ENCODE measurements at places on chromosomes 11 and 22.

- DNase-seq, result no peak
Observed at GRCh38 chr11:64048042-64048854, 12.5 kb downstream of the FLRT1 start.

DNA sequence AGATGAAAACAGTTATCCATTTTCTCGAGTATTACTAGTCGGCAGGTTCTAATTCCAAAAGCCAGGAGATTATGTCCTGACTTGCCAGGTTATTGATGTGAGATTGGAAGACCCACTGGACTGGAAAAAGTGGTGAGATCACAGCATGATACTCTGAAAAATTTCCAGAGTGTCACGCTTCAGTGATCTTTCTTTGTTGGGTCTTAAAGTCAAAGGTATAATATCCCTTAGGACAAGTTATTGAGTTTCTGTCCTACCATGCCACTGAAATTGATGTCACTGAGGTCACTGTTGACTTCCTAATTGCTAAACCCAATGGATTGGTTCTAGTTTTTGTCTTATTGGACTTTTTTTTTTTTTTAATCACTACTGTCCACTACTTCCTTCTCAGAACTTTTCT is 104.5 kb upstream of the GRAMD1B start:
- no peak for DNase-seq

DNA sequence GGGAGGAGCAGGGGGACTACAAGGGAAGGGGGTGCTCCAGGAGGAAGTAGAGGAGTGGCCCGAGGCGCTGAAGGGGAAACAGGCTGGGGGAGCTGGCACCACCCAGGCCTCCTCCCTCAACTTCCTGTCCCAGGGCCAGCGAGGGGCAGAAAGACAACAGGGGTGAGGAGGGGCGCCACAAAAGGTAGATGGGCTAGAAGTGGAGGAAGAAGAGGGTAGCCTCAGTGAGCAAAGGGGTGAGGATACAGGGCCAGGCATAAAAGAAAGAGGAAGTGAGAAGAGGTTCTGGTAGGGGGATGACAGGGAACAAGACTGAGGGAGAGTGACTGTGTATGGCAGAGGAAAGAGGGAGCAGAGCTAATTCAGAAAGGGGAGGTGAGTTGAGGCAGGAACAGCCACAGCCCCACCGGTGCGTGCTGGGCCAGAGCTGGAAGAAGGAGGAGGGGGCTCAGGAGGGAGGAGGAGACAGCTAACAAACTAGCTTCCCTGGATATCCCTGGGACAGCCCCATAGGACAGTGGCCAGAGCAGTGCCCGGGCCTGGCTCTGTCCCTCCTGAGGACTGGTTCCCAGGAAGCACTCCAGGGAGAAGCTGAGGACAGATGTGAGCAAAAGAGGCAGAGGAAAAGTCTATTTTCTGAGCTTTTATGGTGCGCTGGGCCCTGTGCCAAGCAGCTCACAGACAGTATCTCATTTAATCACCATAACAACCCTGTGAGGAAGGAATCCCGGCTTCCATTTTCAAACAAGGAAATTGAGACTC is 8.5 kb downstream of the DCHS1 start:
- DNase-seq, result no peak

DNA sequence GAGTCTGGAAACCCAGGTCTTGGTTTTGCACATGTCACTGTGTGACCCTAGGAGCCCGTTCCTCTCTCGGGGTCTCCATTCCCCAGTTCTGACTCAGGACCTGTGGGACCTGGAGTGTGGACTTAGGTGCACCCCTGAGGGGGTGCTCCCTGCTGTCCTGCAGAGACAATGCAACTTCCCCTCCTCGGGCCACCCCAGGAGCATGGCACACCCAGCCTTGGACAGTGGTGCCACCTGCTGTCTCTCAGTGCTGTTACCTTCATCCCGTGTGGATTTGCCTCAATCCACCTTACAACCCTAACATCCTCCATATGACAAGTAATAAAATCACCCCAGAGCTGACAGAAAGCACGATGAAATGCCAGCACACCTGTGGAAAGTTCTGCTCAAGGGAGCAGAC is 27.5 kb upstream of the CRYBB3 start:
- DNase-seq, result no peak

- DNase-seq, result no peak
Observed at GRCh38 chr11:34448223-34448994, 9.7 kb downstream of the CAT start.

DNA sequence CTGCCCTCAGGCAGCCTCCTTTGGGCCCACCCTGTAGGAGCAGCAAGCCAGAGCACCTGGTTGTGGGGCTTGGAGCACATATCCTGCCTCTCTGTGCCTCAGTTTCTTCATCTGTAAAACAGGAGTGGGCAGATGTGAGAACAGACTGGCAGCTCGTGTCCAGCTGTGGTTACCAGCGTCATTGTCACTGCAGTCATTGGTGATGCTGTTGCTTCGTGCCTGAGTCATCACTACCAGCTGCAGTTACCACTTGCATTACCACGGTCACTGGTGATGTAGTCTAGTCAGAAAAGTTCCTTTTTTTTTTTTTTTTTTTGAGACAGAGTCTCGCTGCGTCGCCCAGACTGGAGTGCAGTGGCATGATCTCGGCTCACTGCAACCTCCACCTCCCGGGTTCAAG is 20.4 kb downstream of the RSPH14 start:
- DNase-seq, result no peak

GRCh38 chr11:10601837-10602236 is 33.4 kb upstream of the LYVE1 start:
- DNase-seq, result no peak

DNA sequence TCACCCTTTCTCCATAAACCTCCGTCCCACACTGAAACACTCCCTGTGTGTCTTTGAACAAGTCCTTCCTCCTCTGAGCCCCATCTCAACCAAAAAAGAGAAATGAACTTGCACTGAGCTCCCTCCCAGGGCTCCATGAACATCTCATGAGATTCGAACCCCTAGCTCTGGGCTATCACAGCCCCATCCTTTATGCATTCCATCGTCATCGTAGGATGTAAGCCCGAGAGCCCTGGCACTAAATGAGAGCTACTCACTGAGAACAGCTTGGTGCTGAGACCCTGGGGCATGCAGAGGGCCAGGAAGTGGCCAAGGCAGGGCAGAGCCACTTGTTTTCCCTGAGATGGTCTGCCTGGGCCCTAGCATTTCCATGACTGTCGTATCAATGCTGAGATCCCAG is 12.9 kb upstream of the SLC43A3 start:
- no peak for DNase-seq

DNA sequence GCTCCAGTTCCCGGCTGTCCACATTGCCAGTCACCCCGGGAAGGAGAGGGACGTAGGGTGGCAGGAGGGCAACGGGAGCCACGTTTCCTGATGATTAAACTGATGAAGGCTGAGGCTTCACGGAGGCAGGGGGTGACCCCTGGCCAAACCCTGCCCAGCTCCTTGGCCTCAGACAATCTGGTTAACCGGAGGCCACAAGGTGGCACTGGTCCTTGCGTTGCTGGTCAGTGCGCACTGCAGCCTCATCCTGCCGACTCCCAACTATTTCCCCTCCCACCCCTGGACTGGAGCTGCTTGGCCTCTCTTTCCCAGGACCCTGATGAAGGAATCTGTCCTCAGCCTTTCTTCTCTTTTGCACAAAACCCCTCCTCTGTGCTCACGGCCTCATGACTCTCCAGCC is 75.3 kb downstream of the PDE2A start:
- DNase-seq, result no peak

- DNase-seq, result no peak
Observed at GRCh38 chr11:102225689-102226568, 91.4 kb upstream of the BIRC3 start.

DNA sequence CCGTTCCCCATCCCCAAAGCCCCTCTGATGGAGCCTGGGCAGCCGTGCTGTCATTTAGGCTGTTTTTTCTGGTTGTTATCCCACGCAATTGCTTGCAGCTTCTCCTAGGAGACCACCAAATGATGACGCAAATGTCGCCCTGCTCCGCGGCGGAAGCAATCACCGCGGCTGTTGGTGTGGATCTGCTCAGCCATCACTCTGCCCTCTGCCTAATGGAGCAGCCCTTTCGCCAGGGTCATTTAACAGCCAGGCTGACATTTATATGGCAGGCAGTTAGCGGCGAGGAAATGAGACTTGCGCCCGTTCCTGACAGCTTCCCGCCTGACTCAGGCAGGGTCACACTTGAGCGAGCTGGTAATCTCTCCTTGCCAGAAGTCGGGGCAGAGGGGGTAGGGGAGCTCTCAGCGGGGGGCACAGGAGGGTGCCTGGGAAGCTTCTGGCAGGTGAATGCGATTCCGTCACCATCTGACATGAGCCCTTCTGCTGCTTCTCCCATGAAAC is 97.9 kb upstream of the RTL6 start:
- DNase-seq, result no peak
